ENCODE measurements at places on chromosomes 3 and 15. TPM values are rescaled to one million over a fixed set of nuclear protein-coding genes. Genes with fewer than 3 reads are reported as not detected.

- no peak for DNase-seq
- H3K27me3 ChIP-seq, result peaks cover 7% of the 10 kb centered on the region
These were observed 295.3 kb downstream of the NEK10 start for GRCh38 chr3:27073912-27074311.

DNA sequence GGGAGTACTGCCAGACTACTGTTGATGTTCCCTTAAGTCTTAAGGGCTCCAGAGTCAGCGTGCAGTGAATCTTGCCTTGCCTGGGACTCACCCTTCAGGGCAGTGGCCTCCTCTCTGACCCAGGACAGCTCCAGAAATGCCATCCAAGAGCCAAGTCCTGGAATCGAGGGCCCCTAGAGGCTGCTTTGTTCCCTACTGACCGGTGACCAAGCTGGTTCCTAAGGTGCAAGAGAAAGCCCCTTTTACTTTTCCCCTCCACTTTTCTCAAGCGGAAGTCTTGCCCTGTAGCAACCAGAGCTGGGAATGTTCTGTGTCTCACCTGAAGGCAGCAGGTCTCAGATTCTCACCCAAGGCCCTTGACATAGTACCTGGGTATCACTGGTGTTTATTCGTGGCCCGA, 238.0 kb downstream of the DOCK3 start:
- H3K4me1 ChIP-seq, result no peaks in the 10 kb centered on the region
- H3K27ac ChIP-seq, result no peak overlapping the region
- DNase-seq, result no peak
- no peak overlapping the region for H3K4me3 ChIP-seq

DNA sequence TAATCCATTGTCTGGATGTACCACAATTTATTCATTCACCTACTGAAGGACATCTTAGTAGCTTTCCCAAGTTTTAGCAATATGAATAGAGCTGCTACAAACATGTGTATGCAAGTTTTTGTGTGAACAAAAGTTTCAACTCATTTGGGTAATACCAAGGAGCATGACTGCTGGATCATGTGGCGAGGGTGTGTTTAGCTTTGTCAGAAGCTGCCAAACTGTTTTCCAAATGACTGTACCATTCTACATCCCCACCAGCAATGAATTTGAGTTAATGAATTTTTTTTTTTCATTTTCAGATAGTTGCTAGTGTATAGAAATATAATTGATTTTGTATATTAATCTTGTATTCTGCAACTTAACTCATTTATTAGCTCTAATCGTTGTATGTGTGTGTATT, 20.0 kb upstream of the ELP6 start:
- H3K4me1 ChIP-seq, result no peaks in the 10 kb centered on the region
- no peak overlapping the region for H3K27ac ChIP-seq
- DNase-seq, result no peak
- no peak overlapping the region for H3K4me3 ChIP-seq

- no peak overlapping the region for H3K4me3 ChIP-seq
- no peaks in the 10 kb centered on the region for H3K36me3 ChIP-seq
- DNase-seq, result no peak
- H3K27ac ChIP-seq, result no peak overlapping the region
- H3K4me1 ChIP-seq, result no peaks in the 10 kb centered on the region
- no peaks in the 10 kb centered on the region for H3K27me3 ChIP-seq
These were observed 82.9 kb downstream of the TOP2B start for GRCh38 chr3:25581823-25582222.

Gene SYNPR
- total RNA-seq, result not detected

Gene TP63
- 0.96 TPM for total RNA-seq

Measured in breast epithelium (tissue), 4 donors.